ENCODE measurements at places on chromosomes 11 and 22.

DNA sequence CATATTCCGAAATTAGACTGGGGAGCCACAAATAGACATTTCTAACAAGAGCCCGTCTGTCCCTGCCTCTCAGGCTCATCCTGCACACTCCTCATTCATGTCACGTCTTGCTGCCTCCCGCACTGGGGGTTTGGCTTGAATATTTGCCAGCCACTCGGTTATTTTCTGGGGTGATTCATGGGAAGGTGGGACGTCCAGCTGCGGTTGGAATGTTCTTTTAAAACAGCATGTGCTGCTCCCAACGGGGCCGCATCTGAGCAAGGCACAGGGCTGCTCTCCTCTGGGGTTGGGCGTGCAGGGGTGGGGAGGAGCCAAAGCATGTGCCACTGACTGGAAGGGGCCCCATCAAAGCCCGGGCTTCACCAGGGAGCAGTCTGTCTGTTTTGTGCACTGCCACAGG, 25.9 kb upstream of the SLC5A4 start:
- peak; percentile 15 for DNase-seq

GRCh38 chr11:28919194-28919593, 811.0 kb downstream of the METTL15 start:
- no peak for DNase-seq

DNA sequence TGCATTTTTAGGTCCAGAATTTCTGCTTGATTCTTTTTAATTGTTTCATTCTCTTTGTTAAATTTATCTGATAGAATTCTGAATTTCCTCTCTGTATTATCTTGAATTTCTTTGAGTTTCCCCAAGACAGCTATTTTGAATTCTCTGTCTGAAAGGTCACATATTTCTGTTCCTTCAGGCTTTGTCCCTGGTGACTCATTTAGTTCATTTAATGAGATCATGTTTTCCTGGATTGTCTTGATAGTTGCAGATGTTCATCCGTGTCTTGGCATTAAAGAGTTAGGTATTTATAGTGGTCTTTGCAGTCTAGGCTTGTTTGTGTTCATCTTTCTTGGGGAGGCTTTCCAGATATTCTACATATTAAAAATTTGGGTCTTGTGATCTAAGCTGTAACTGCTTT, 694.8 kb upstream of the CCDC179 start:
- DNase-seq: peak; percentile 11

DNA sequence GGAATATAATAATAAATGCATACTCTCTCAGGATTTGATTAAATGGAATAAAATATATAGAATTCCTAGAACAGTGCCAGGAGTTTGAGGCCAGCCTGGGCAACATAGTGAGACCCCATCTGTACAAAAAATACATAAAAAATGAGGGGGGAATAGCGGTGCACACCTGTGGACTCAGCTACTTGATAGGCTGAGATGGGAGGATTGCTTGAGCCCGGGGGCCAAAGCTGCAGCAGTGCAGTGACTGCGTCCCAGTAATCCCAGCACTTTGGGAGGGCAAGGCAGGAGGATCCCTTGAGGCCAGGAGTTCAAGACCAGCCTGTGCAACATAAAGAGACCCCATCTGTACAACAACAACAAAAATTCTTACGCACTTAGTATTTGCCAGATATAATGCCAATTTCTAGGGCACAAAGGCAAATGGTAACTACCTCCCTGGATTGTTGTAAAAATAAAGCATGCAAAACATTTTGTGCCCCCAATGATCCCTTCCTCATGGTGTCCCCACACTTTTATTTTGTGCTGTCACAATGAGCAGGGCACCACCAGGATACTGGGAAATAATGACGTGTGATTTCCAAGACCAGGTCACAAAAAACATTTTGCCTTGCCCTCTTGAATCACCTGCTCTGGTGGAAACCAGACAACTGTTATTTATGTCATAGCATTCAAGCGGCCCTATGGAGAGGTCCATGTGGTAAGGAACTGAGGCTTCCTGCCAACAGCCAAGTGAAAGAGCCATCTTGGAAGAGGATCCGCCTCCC, 18.3 kb upstream of the ZNF280A start:
- DNase-seq: no peak

GRCh38 chr11:60972182-60973030, 926 bp downstream of the CD6 start:
- no peak for DNase-seq

GRCh38 chr11:44625759-44626523, 60.5 kb downstream of the CD82 start:
- DNase-seq: no peak

DNA sequence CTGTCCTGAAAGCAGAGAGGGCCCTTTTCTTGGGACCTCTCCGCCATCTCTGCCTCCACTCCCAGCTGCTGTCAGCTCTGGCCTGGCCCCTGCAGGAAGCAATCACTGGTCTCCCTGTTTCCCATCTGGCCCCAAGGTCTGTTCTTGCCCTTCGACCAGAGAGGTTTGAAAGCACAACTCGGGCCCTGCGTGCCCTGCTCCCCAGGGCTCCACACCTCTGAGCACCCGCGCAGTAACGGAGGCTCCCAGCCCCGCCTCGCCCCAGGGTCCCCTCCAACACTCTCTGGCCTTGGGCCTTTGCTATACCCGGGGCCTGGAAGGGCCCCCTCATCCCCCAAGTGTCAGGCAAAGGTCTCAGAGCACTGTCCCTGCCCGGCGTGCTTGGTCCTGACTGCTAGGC, 7.8 kb upstream of the CD81 start:
- DNase-seq: no peak

DNA sequence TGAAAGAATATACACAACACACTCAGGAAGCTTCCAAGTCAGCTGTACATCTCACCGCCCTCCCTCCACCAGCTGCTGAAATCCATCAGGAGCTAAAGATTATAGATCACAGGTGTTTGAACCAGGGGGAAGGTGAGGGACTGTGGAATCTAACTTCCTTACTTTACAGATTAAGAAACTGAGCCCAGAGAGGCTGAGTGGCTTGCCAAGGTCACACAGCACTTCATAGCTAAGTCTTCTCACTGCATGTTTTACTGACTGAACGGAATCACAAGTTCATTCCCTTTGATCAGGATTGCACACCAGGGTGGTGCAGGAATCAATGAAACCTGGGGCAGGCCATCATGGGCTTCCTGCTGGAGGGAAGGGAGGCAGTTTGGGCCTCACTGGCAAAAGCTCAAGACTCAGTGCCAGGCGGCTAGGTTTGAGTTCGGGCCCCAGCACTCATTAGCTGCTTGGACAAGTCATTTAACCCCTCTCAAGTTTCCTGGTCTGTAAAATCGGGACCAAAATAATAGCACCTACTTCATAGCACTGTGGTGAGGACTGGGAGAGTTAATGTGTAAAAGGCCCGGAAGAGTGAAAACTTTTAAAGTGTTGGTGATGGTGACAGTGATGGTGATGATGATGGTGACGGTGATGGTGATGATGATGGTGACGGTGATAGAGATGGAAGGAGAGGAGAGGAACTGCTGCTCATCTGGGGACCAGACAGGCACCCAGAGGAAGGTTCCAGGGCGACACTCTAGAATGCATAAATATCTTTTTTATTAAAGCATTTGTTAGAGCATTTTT, 8.2 kb downstream of the CD5 start:
- no peak for DNase-seq

- no peak for DNase-seq
Measured at GRCh38 chr11:72764503-72764902, 12.3 kb upstream of the ARAP1 start.

- DNase-seq: no peak
Measured at GRCh38 chr22:20405291-20405930, 11.5 kb downstream of the ZNF74 start.

DNA sequence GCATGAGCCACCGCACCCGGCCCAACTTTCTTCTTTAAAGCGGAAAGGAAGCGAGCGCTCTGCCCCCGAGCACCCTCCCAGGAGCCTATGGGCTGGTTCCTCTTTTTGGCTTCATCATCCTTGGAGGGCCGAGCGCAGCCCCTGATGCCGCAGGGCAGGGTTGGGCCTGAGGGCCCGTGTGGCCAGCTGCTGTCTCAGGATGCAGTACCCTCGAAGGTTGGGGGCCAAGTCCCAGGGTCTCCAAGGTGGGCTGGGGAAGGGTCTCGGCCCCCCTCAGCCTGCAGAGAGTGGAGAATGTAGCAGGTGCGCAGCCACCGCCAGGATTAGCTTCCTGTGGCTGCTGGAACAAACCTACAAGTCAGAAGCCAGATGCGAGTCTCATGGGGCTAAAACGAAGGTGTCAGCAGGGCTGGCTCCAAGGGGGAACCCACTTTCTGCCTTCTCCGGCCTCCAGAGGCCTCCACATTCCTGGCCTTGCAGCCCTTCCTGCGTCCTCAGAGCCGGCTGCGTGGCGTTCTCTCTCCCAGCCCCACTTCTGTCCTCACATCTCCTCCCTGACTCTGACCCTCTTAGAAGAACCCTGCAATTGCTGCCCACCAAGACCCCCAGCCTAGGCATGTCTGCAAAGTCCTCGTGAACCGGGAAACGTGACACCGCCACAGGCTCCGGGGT, 2.9 kb downstream of the PANX2 start:
- no peak for DNase-seq

GRCh38 chr11:92211576-92212167, 12.9 kb upstream of the FAT3 start:
- DNase-seq: peak; percentile 55

DNA sequence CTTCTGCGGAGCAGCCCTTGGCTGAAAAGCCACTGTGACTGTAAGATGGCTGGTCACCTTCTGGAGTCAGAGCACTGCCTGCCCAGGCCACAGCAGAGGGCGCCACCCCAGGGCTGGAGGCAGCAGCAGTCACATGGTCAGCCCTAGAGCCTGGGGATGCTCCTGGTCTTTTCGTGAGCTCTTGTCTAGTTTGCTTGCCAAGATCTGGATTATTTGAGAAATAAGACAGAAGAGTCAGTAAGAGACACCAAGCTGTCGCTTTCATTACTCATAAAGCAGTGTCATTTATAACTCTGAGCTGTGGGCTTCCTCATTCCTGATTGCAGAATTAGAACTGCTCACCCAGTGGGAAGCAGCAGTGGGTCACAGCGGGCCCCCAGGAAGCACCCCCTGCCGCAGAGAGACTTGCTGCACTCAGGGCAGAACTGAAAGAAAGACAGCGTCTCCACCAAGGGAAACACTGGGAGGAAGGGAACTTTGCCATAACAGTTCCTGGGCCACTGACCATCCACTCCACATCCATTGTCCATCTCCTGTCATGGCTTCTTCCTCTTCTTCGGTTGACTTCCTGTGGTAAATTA, 56.7 kb downstream of the PPP6R2 start:
- DNase-seq: peak; percentile 24

DNA sequence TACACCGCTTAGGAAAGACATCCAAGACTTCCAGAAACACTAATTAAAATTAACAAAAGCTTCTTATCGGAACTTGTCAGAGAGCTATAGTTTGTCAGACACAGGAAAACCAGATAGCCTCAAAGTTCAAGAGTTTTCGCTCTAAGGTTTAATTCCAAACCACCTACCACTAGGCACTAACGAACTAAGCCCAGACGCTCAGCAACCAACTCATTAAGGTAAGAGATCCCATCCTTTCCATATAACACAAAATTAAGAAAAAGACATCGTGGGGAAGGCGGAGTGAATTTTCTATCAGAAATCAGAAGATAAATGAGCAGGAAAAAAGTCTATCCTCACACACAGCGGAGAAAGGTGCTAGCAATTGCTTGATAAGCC, 382 bp downstream of the IMMP1L start:
- DNase-seq: no peak

DNA sequence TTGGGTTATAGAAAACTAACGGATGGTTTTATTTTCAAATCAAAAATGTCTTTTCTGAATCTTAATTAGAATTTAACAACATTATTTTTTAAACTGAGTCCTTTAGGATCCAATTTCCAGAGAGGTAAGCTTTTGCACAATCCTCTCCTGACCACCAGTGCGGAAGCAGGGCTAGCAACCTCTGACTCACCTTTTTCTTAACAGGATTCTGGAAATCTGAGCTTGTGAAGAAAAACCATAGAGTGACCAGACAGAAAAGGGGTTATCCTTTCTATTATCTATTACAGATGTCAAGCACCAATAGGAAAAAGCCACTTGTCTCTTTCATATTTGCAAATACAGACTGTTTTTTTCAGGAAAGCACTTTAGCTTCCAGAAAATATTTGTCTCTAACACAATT, 25.3 kb downstream of the ALG9 start:
- DNase-seq: peak; percentile 26

- DNase-seq: peak; percentile 60
Measured at GRCh38 chr11:96215110-96215782, 127.7 kb downstream of the MAML2 start.

DNA sequence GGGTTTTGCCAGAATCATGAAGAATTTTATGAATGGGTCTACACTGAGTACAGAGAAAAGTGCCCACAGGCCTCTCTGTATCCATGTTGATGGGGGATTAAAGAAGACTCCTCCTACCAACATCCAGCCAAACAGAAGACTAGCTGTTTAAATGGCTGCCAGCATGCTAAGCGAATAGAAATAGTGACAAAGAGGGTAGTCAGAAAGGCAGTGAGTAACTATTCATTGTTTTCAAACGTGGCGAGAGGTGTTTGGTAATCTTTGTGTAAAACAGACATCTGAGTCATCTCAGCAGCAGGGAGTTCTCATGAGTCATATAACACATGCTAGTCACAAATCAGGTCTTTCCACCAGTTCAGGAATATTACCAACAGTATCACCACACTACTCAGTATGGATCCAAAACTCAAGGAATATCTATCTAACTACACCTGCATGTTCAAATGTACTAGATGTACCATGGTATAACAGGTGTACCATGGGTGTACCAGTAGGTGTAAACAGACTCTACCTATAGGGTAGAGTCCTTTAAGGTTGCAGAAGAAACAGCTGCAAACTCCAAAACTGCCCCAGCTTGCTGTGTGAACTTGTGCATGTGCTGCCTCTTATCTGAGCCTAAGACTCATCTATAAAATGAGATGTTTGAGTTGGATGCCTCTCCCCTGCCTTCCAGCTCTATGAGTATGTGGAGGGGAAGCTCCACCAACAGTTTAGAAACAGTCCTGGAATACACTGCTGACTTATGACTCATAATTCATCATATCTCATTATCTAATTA, 82.0 kb downstream of the SLC1A2 start:
- peak; percentile 98 for DNase-seq

GRCh38 chr11:45665206-45665932, at the start of gene CHST1:
Gene CHST1, minus strand, starts transcription at chr11:45665622. Its CDS starts 14,699 bp downstream, at chr11:45650923.
- DNase-seq: no peak

- DNase-seq: no peak
Measured at GRCh38 chr11:77090373-77091111, 12.1 kb upstream of the OMP start.

DNA sequence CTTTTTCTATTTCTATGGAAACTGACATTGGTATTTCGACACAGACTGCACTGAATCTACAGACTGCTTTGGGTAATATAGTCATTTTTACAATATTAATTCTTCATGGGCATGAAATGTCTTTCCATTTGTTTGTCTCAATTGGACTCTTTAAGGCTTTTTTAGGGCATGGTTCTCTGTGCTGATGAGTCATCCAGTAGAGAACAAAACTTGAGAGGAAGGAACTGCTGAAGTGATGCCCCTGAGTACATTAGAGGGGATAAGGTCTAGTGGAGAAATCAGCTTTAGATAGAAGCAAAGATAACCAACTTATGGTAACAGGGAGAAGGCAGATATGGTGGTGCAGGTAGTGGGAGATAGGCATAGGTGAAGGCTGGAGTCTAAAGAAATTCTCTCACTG, 25.1 kb downstream of the TSG101 start:
- DNase-seq: no peak
